ENCODE measurements at places on chromosomes 16 and 17.
A peak's percentile ranks its signal among the peaks of the same experiment; 100 is the strongest.

DNA sequence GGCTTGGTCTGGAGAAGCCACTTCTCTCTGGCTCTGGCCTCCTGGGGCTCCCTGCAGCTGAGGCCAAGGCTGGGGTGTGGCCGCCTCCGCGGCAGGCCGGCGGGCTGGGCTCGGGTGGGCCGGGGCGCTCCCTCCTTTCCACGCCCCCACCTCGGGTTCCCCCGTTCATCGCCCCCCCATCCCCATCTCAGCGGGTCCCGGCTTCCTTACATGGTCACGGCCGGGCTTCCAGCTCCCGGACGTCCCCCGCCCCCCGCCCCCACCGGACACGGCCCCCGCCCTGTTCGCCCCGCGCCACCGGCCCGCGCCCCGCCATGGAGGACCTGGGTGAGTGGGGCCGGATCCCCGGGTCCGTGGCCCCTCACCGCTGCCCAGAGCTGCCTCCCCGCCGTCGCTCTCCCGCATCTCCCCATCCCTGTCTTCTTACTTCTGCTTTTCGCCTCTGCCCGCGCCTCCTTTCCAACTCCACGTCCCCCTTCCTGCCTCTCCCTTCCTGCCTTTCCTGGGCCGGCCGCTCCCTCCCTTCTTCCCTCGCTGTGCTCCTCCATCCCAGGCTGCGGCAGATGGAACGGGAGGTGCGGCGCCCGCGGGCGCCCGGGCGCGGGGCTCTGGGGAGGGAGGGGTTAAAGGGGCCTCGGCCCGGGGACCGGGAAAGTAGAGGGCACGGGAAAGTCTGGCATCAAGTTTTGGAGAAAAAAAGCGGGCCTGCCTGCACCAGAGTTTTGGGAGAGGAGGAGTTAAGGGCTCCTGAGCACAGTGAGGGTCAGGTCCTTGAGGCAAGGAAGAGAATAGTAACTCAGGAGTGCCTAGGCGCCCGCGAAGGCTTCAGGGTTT, at the start of gene TGFB1I1:
TSS of gene TGFB1I1 (plus strand) at position 278 of the 834 bp plus-strand sequence. CDS start at position 315, 37 bp downstream.
- DNase-seq, result no peak

- no peak for DNase-seq
Observed at GRCh38 chr16:23008041-23008440, 141.2 kb downstream of the USP31 start.

DNA sequence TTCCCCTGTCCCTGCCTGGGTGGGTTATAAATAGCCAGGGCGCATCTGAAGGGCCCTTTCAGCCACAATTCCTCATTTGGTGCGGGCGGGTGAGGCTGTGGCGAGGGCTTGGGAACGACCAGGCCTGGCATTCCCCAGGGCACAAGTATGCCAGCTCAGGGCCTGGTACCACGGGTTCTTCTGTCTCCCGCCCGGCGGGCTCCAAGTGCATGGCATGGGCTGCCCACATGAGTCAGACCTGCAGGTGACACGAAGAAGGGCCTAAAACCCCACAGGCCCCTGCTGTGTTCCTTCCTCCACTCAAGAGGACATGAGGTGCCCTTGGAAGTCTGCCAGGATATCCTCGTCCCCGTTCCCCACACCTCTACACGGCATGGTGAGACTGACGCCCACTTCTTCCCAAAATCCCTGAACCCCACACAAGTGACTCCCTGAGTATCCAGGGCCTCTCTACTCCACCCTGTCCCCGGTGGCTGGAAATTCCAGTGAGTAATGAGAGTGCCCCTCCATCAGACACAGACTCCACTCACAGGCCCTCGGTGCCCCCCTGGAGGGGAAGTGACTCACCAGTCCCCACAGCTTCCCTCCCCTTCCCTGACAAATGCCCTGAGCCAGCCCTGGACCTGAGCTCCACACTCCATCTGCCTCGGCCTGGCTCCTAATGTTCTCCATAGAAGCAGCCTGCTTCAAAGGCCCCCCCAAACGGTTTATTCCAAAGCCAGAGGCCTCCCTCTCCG, 68.8 kb downstream of the ABR start:
- DNase-seq, result peak; percentile 87

- peak; percentile 54 for DNase-seq
Observed at GRCh38 chr16:85046472-85046916, 18.9 kb downstream of the KIAA0513 start.

DNA sequence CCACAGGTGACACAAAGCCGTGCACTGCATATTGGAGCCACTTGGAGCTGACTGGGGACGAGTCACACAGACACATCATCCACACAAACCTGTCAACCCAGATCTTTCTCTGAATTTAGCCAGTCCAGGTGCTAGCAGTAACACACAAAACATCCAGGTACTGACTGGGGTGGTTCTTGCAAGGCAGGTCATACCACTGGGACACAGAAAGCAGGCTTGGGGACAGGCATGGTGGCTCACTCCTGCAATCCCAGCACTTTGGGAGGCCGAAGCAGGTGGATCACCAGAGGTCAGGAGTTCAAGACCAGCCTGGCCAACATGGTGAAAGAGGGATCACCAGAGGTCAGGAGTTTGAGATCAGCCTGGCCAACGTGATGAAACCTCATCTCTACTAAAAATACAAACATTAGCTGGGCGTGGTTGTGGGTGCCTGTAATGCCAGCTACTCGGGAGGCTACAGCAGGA, 14.9 kb downstream of the ENPP7 start:
- DNase-seq, result no peak

GRCh38 chr17:38352245-38353085, 821 bp downstream of the SOCS7 start:
- DNase-seq, result peak; percentile 60

DNA sequence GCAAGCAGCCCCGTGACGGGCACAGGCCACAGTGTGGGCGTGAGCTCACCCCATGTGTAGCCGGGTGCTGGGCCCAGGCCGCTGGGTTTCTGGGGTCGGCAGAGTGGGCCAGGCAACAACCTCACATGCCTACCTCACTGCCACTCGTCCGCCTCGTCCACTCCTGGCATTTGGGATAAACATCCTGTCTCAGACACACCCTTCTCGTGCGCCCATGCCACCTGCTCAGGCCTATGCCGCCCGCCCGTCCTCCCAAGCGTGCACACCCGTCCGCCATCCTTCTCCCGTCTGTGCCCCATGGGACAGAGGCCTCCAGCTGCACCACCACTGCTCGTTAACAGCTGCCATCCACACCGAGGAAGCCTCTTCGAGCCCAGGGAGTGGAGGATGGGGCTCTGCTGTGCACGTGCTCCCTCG, 64.3 kb downstream of the KLHDC4 start:
- no peak for DNase-seq

- no peak for DNase-seq
Observed at GRCh38 chr16:15639061-15639568, 3.8 kb downstream of the MARF1 start.

GRCh38 chr16:84024854-84025253, 17.7 kb downstream of the SLC38A8 start:
- DNase-seq, result no peak

- DNase-seq, result no peak
Observed at GRCh38 chr17:40327244-40327729, 18.3 kb downstream of the RARA start.

- peak; percentile 60 for DNase-seq
Observed at GRCh38 chr17:74296548-74296936, 22.5 kb downstream of the DNAI2 start.

DNA sequence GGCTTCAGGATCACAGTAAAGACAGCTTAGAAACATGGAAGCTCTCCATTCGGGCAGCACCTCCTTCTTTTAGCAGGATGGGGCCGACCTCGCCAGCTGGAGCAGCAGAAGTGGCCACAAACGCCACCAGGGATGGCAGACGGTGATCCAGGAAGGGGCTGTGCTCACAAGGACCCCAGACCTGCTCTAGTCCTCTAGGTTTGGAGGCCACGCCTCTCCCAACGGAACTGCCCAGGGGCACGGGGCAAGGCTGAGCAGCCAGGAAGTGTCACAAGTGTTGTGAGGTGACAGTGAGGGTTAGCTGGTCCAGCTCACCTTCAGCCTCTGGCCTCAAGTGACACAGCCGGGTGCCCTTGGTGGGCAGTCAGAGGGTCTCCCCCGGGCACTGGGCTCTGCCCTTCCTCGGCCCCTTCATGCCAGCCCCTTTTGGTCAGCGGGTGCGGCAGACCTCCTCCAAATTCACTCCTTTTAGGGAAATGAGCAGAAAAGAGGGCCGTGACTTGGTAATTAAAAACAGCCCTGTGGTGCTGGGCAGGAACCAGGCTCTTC, 20.4 kb downstream of the CEP295NL start:
- peak; percentile 72 for DNase-seq

DNA sequence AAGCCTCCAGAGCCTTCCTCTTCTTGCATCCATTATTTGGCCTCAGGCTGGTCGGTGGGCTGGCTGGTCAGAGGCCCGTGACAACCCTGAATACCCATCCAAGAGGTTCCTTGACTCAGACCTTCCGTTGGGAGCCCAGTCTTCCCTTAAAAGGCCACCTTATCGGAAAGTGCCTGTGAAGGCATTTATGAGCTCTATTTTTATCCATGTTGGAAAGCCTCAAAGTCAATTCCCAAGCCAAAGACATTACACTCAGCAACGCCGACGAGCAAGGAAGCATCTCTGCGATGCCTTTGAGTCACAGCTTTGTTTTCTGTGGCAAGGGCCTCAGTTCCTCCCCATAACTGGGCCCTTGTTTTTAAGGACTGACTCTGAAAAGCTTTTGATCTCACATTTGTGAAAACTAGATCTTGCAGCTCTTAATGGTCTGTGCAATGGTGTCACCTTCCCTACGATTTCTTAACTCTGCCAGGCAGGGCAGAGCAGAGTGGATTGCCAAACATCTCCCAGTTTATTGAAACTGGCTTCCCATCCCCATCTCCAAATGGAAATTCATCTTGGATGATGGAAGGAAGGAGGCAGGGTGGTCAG, 13.3 kb upstream of the SPOP start:
- DNase-seq, result no peak

- peak; percentile 75 for DNase-seq
Observed at GRCh38 chr16:19384656-19385055, 33.0 kb upstream of the TMC5 start.

DNA sequence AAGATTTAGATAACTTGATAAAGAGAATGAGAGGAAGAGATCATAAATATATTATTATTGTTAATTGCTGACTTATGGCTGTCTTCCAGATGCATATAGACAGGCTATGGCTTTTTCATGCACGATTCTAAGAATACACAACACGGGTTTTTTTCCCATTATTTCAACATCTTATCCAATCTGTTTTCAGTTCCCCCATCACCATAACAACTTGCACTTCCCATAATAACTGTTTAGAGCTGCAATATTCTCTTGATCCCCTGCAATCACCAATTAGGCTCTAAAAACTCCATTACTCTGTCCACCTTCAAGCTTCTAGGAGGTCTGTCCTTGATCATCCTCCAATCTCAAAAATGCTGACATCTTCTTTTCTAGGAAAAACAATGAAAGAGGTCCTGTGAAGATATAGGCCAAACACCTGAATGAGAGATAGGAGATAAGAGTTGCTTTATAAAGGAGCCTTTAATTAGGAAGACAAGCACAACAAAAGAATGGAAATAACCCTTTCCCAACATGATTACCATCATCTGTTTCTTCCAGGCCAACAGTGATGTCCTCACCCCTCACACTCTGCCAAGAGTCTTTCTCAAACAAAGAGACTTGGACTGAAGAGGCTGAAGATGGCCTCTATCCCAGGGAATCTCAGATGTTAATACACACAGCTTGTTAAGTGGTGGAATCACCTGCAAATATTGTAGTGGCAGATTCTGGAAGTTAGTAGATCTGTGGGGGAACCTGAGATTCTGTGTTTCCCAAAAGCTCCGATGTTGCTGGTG, 32.2 kb upstream of the CCL2 start:
- DNase-seq, result no peak

DNA sequence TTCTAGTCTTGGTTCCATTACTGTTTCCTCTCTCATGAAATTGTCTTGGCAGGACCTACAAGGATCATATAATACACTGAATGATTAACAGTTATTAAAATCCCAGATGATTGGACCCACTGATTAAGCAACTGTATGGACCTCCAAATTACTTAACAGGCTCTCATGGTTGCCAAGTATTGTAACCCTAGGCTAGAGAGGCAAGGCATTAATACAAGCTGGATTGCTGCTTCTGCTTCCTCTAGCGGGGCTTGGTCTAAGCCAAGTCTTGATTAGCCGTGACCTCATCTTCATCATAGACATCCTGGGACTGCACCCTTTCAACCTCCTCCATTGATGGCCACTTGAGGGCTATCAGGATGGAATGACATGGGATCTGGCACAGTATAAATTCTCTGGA, 46.9 kb downstream of the SYCE1L start:
- no peak for DNase-seq

- no peak for DNase-seq
Observed at GRCh38 chr16:86991679-86992078, 325.5 kb downstream of the C16orf95 start.

- DNase-seq, result no peak
Observed at GRCh38 chr16:26031286-26031685, 339.5 kb downstream of the HS3ST4 start.

DNA sequence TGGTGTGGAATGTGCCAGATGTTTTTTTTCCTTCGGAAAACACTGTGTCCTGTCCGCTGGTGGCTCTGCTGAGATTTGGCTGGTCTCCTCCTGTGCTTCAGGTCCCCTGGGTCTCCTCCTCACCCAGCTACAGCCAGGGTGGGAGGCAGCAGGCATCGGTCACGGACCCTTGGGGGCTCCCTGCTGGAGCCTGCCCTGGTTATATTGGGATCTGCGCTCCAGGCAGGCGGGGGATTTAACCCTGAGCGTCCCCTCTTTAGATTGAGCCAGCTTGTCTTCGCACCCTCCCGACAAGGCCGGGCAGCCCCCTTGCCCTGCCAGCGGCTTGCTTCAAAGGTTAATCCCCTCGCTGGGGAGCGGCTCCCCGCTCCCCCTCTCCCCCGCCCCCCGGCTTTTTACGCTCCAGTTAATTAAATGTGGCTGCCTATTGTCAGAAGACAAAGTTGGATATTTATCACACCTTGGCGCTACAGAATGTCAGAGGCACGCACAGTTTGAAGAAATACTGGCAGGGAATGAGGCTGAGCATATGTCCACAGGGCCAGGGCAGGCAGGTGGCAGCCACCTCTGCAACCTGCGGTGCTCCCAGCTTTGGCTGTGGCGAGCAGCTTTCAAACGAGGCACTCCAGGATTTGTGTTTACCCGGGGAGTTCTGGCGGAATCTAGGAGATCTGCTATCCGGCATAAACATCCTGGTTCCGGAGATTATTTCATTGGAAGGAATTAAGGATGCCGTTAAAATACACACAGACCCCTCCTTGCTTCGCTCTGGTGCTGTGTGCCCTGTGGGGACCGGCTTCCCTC, 38.2 kb upstream of the GSE1 start:
- no peak for DNase-seq

DNA sequence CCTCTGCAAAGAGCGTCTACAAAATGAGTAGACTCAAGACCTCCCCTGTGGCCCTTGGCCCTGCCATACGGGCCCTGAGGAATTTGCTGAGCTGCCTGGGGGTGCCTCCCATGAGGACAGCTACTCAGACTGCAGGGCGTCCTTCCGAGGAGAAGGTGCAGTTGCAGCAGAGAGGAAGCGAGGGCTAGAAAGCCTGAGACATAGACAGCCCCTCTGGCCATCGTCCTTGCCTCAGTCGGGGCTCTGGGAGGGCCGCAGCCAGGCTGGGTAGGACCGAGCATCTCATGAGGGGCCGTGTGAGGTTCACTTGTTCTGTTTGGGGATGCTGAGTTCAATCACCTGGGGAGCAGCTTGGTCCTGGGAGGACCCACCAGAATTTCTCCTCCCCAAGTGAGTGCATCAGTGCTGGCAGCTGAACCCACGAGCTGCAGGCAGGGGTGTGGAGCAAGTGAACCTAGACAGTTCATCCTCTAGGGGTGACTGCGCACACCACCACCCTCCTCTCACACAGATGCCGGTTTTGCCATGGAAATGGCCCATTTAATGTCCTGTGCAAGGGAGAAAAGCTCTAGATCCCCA, 20.3 kb downstream of the RAB11FIP4 start:
- no peak for DNase-seq

- DNase-seq, result no peak
Observed at GRCh38 chr17:49910094-49910857, 58.7 kb upstream of the DLX4 start.

All from lower lobe of right lung (tissue), 2 donors.